ENCODE measurements at places on chromosomes 5 and 9. TPM values are rescaled to one million over a fixed set of nuclear protein-coding genes. Genes with fewer than 3 reads are reported as not detected.

NUDT2 gene
- total RNA-seq: 18.3 TPM

NRARP gene
- under 0.01 TPM for total RNA-seq

CKMT2 gene
- 1.4 TPM for total RNA-seq

HOMER1 gene
- 10.6 TPM for total RNA-seq

ZNG1F gene
- total RNA-seq: 7.2 TPM

IL3 gene
- total RNA-seq: not detected

TAF11L10 gene
- not detected for total RNA-seq

F12 gene
- not detected for total RNA-seq

ALDOB gene
- total RNA-seq: not detected

NEUROG1 gene
- not detected for total RNA-seq

UBTD2 gene
- total RNA-seq: 37.6 TPM

ADAMTS19 gene
- not detected for total RNA-seq

FOXD4L6 gene
- total RNA-seq: under 0.01 TPM

GBGT1 gene
- 3.3 TPM for total RNA-seq

Data from osteoblast (primary cell).